AG04450 (cell line): ENCODE measurements at places on chromosomes 5 and 9. TPM values are rescaled to one million over a fixed set of nuclear protein-coding genes. Genes with fewer than 3 reads are reported as not detected.

GRCh38 chr9:21591221-21592062 is 109.3 kb upstream of the IFNE start:
- DNase-seq: peak; percentile 91

- DNase-seq: no peak
These were observed 92.0 kb upstream of the RAI14 start for GRCh38 chr5:34563931-34564709.

The SLC34A3 gene
- polyA plus RNA-seq: not detected in 2 replicates

The ANKRD33B gene
- 4.6 and 4.8 TPM in 2 replicates for polyA plus RNA-seq

The BARHL1 gene
- not detected in 2 replicates for polyA plus RNA-seq

- no peak for DNase-seq
These were observed 17.1 kb downstream of the MTREX start for GRCh38 chr5:55324815-55325418.

- no peak for DNase-seq
These were observed 26.8 kb downstream of the NMRK1 start for GRCh38 chr9:75061169-75061568.

DNA sequence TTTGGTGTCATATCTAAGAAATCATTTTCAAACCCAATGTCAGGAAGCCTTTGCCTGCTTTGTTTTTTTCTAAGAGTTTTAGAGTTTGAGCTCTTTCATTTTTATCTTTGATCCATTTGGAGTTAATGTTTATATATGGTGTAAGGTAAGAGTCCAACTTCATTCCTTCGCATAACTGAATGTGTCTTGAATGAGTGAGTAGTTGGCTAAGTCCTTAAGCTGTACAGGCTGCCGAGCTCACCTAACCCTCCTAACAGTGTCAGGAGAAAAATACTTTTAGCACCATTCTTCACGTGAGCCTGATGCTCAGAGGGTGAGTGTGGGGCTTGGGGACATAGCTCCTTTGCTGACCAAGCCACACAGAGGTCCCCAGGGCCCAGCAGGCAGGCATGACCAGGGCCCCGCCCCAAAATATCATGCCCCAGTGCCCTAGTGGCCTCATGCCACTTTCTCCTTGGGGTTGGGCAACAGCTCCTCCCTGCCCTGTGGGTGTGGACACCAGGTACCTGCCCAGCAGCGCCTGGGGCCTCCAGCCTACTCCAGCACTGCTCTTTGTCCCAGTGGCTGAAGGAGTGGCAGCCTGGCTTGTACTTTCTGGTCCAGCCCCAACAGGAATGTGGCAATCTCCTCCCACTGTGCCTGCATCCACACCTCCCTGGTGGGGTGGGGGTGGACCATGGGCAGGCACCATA is 17.2 kb downstream of the PPARGC1B start:
- DNase-seq: no peak

- DNase-seq: peak; percentile 43
These were observed 70.8 kb upstream of the CDKN2B start for GRCh38 chr9:22079873-22080341.

The STOM gene
- 405 and 510 TPM in 2 replicates for polyA plus RNA-seq

- DNase-seq: peak; percentile 79
These were observed 91.5 kb upstream of the NFIL3 start for GRCh38 chr9:91515074-91515687.

GRCh38 chr5:55143624-55144023 is 16.3 kb upstream of the GPX8 start:
- DNase-seq: no peak

- DNase-seq: no peak
These were observed 4.1 kb downstream of the SNCB start for GRCh38 chr5:176625966-176626875.

DNA sequence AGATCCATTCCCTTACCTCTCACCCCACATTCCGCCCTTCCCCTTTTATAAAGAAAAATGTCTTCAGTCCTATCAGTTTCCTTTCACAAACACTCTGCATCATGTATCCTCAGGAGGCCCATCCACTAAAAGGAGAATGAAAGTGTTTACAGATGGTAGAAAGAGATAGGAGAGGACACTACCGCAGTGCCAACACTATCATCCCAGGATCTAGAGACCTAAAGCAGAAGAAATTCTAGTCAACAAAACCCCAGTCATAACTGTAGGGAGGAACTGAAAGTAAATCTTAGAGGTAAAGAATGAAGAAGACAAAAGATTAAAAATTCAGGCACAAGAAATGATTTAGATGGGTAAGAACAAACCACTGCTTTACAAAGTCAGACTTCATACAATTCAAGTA is 114.1 kb downstream of the MLLT3 start:
- DNase-seq: no peak

GRCh38 chr9:36815566-36816348 is 218.3 kb downstream of the PAX5 start:
- DNase-seq: no peak

GRCh38 chr9:12224449-12224848 is 468.7 kb upstream of the TYRP1 start:
- no peak for DNase-seq

The TMEM171 gene
- 10.6 and 10.9 TPM in 2 replicates for polyA plus RNA-seq

DNA sequence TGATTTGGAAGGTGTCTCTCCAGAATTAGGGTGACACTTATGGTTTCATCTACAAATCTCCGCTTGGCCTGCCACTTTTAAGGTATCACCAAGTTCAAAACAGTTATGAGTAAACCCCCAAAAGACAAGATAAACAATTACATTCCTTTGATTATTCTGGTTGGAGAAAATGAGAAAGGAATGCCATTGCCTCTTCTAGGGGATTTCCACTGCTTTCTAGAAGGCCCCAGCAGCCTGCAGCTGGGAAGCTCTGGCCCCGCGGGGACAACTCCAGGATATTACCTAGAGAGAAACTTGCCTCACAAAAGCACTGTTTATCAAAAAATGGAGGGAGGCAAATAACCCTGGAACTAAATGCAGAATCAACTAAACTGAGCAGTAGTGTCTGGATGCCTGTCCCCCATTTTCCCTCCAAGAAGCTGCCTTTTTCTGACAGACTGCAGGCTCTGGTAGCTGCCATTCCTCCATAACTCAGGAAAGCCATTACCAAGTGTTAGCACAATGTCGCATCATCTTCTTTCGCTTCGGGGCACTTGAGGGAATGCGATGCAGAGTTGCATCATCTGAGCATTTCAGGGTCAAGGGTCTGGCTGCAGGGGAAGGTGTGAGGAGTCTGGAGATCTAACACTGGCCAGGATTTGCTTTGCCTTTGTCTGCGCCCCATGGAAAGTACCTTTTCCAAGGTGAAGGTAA is 71.5 kb upstream of the PLPP6 start:
- peak; percentile 13 for DNase-seq

The ARSI gene
- 11.3 and 15.8 TPM in 2 replicates for polyA plus RNA-seq

GRCh38 chr9:93012963-93013855 is 45.3 kb upstream of the SUSD3 start:
- no peak for DNase-seq

DNA sequence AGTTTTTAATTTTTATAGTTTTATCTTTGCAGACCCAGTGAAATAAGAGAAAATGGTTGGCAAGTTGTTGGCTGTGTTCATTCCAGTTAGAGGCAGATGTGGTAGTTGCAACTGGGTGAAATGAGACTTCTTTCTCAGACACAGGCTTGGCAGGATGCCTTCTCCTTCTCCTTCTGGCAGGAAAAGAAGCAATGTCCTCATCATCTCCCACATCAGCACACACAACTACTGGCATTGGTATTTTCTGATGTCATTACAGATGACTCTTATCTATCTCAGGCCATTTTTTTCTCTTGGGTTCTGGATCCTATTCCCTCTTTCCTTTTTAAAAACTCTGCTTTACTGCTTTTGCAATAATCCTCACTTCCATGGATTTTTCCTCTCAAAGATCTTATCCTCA is 103.3 kb upstream of the EDIL3 start:
- DNase-seq: peak; percentile 82

The BTNL8 gene
- not detected in 2 replicates for polyA plus RNA-seq

DNA sequence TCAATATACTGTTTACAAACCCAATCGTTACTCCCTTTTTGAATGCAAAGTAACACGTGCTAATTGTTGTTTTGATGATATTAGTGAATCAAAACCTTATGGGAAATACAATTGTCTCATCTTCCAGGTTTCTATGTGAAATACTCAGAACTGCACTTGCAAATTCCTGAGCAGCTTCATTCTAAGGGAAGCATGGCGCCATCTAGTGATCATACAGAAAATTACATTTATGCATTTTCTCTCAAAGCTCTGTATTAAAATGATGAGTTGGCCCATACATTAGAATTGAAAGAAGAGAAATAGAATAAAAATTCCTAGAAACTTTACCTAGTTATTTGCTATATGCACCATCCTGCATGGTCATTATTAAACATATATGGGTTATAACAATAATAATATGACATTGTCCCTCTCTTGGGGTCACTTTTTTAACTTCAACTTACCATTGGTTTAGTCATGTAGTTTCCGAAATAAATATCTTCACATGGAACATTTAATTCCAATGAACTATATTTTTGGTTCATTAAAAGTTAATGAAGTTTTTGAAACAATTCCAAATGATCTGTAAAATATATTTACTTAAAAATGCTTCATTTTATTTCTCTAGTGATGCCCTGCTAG is 220.0 kb downstream of the PDE4D start:
- no peak for DNase-seq

- DNase-seq: no peak
These were observed 28.3 kb downstream of the CCDC69 start for GRCh38 chr5:151195622-151196021.

- DNase-seq: peak; percentile 75
These were observed 8.9 kb upstream of the AKNA start for GRCh38 chr9:114396558-114397218.

DNA sequence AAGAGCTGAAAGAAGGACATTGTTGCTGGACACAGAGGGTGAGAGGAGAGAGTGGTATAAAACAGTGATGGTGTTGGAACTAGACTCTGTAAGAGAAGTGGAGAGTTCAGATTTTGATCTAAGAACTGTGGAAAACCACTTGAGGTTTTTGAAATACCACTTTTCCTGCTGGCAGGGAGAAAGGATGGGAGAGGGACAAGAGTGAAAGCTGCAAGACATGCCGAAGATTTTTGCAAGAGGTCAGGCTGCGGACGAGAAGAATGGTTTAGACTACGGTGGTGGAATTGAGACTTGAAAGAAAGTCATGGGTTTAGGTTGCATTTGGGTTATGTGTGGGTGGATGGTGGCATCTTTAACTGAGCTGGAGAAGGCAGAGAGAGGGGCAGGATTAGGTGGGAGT is 202.2 kb upstream of the RPS23 start:
- no peak for DNase-seq

DNA sequence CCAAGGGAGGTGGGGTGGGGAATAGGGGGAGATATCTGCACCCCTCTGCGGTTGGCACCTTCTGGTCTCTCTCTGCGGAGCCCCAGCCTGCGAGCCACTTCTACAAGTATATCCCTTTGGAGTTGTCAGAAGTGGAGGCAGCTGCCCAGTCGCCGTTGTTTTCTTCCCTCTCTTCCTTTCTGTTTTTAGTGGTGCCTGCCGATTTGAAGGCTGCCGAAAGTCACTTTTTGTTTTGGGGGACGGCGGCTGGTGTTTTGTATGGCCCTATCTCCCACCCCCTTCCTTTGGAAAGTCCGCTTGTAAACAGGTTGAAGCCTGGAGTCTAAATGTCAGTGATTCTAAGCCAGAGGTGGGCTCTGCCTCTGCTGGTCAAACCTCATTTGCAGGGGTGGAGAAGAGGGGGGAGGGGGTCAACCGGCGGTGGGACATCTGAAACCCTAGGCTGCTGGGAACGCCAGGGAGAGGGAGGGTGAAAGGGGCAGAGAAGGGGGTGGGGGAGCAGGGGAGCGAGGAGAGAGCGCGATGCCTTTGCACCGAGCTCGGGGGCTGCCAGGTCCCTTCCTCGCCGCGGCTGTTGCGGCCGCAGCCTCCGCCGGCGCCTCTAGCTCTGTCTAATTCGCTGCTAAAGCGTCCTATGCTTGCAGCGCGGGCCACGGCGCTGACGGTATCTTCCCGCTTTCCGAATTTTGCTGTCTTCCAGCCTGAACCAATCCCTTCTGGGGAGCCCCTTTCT is at the start of gene FGF10:
Gene FGF10 (minus strand): TSS at position 331 of the 733 bp plus-strand sequence. CDS start 738 bp downstream, outside the sequence.
- DNase-seq: no peak

DNA sequence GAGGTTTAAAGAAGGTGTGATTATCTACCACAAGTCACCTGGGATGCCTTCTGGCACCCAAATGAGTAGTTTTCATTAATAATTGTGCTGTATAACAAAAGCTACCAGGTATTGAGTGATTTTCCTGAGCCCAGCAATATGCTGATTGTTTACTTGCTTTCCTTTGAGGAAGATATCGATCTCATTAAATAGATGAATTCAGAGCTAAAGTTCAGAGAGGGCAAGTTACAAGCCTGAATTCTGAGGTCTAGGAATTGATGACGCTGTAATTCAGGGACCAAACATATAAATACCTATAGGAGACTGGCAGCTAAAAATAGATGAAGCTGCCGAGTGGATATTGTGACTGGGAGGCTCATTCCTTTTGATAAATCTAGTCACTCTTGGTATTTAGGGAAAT is 1.1 kb downstream of the ERCC6L2 start:
- DNase-seq: no peak

The DEPDC1B gene
- 2.9 and 5.4 TPM in 2 replicates for polyA plus RNA-seq

The GLDC gene
- polyA plus RNA-seq: 0.17 and 0.20 TPM in 2 replicates

DNA sequence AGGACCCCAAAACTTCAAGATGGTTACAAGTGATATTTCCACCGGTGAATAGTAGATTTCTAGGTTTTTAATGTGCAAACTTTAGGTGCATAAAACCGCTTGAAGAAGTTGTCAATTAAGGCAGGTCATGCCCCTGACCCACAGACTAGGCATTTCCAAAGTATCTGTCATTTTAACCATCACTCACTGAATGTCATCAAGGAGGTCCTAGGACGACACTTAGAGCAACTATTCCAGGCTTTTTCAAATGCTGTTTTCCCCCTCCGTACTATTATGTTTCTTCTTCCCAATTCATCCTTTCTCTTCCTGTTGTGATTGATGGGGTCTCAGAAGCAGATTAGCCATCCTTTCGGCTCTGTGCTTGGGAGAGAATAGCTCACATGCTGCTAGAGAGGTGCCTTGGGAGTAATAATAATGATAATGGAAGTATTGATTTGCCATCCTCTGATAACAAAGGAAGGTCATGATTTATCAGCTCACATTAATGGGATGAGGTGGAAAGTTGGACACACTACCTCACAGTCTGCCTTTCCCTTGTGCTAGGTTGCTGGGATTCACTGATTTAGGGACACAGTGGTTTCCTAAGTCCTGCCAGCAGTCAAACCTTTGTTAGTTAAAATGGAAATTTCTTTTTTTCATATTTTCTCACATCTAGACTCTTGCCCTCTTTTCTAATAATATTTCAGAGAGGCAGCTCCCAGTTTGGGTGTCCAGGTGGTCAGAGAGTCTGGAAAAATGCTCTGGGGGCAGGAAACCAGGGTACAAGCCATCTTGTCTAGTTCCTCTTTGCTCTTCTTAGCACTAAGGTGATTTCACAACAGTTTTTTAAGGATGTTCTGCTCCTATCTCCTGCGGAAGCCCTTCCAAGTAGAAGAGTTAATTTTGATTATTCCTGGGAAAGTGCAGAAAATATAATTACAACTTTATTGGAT is 67.0 kb downstream of the PTTG1 start:
- no peak for DNase-seq

The SOX30 gene
- polyA plus RNA-seq: 0.05 and 0.09 TPM in 2 replicates

- no peak for DNase-seq
These were observed 83.7 kb downstream of the HRH2 start for GRCh38 chr5:175741556-175741955.

The PCDHGA6 gene
- polyA plus RNA-seq: 4.7 and 4.8 TPM in 2 replicates
